ENCODE measurements at places on chromosomes 11 and 22. TPM values are rescaled to one million over a fixed set of nuclear protein-coding genes. Genes with fewer than 3 reads are reported as not detected.

- no peak for DNase-seq
These were observed 2.6 kb upstream of the SART1 start for GRCh38 chr11:65958774-65959420.

DNA sequence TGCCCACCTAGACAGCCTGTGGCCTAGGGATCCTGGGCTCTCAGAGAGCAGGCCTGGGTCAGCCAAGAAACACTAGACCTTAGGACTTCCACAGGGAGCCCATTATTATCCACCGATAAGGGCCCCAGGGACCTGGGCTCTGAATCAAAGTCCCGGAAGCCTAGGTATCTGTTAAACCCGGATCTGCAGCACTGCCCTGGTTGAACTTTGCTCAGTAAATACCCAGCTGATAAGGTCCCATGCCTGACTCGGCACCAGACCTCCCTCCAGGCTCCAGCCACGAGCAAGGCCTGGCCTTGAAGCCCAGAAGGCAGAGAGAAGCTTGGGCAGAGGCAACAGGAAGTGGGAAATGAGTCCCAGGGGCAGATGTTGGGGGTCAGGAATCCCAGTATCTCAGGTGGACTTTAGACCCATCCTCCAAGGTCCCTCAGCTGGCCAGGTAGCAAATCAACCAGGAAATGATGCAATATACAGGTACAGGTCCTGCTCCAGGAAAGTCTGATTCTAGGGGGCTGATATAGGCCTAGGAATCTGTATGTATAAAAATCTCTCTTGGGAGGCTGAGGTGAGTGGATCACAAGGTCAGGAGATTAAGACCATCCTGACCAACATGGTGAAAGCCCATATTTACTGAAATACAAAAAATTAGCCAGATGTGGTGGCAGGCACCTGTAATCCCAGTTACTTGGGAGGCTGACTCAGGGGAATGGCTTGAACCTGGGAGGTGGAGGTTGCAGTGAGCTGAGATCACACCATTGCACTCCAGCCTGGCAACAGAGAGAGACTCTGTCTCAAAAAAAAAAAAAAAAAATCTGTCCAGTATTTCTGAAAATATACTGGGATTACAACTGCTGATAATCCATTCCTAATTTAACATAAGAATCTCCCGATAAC, 18.7 kb downstream of the POU2AF1 start:
- no peak for DNase-seq

- peak; percentile 61 for DNase-seq
These were observed 40.5 kb downstream of the MICAL2 start for GRCh38 chr11:12150831-12151382.

- no peak for DNase-seq
These were observed 9.2 kb upstream of the TPCN2 start for GRCh38 chr11:69039501-69039900.

GRCh38 chr22:28761449-28761755, 11.1 kb upstream of the CCDC117 start:
- no peak for DNase-seq

DNA sequence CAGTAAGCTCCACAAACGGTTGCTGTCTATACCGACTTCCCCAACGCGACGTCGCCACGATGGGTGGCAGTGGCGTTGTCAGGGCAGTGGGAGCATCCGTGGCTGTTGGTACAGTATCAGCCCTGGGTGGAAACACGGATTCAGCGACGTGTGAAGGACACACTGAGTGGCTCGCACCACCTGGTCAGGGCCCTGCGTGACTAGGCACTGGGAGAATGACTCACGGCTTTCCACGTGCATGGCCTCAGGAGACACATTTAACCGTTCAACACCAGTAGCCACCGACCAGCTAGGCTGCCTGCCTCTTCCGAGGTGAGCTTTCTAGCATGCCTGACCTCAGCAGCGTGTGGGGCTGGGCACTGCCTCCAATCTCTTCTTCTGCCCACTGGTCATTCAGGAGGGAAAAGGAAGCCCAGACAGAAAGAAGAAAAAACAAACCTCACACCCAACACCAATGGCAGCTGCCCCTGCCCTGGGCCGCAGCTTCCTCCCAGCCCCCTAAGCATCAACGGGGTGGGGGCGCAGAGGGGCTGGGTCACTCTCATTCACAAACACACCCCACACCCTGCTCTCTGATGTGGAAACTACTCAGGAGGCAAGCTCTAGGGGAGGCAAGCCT, 59.0 kb downstream of the MYH9 start:
- DNase-seq: peak; percentile 90

- DNase-seq: no peak
These were observed 363.3 kb downstream of the METTL15 start for GRCh38 chr11:28471537-28471936.

- no peak for DNase-seq
These were observed 20.1 kb upstream of the CECR2 start for GRCh38 chr22:17349172-17349571.

GRCh38 chr11:85540635-85541205, 86.4 kb downstream of the DLG2 start:
- DNase-seq: no peak

GRCh38 chr11:134932761-134933160, 520.7 kb upstream of the B3GAT1 start:
- no peak for DNase-seq

DNA sequence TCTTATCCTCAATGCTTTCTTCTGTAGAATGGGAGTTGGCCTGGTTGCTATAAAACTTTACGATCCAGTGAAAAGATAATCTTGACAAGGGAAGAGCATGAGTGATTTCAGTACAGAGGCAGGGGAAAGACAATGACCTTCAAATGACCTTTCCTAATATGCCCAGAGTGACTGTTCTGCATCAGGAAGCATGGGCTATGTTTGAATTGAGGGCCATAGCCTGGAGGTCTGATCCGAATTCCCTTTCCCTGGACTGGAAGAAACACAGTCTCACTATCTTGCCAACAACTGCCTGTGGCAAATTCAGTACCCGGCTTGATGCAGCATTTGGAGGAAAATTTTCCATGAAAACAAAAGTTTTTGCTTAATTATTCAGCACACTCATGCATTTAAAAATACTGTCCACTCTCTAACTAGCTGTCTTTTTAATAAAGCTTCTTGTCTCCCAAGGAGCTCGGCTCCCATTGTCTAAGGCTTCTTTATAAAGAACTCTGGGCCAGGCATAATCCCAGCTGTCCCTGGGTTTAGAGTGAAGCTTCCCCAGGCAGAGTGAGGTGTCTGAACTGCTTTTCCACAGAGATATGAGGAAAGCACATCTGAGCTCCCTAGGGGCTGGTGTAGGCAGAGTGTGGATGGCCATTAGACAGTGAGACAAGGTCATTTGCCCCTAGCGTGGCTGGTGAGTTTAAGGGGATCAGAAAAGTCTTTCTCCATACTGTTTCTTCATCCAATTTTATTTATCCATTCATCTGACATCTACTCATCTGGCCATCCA, 132.7 kb upstream of the CADM1 start:
- DNase-seq: no peak

- DNase-seq: no peak
These were observed 621.5 kb upstream of the B3GAT1 start for GRCh38 chr11:135033540-135033939.

- DNase-seq: no peak
These were observed 7.7 kb downstream of the BLID start for GRCh38 chr11:122108192-122108799.

DNA sequence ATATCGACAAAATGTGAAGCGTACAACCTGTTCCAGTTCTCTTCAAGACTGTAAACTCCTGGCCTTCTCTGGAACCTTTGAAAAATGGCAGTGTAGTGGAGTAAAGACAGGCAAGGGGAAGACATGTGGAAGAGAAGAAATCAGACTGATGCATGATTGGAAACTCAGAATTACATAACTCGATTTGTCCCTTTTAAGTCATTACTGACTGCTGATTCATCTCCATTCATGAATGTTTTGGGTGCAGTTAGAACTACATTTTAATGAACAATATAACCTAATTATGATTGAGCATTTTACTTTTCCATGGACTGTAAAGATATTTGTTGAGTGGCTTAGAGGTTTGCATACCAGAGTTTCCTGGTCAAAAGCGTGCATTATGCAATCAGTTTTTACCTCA, 32.9 kb downstream of the FAT3 start:
- DNase-seq: no peak

GRCh38 chr22:38869663-38870062, 2.4 kb downstream of the CBX6 start:
- peak; percentile 26 for DNase-seq

DNA sequence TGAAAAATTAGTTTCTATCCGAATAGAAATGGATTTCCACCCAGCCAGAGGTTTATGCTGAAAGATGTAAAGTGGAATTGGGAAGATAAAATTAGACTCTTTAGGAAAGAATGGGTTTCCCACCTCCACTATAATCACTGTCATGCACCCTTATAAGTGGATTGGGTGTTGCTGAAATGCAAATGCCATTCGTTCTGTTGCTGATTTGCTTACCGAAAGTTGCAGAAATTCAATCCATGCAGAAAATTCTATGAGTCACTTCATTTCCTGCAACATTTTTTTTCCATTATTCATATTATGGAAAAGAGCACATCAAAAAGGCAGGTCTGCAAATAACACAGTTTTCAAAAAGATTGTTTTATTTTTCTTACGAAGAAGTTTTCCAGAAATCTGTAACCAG, 65.6 kb downstream of the LDLRAD3 start:
- no peak for DNase-seq

- peak; percentile 43 for DNase-seq
These were observed 36.3 kb downstream of the MMP7 start for GRCh38 chr11:102494216-102494615.

- no peak for DNase-seq
These were observed 107.4 kb downstream of the SGSM3 start for GRCh38 chr22:40477683-40478337.

DNA sequence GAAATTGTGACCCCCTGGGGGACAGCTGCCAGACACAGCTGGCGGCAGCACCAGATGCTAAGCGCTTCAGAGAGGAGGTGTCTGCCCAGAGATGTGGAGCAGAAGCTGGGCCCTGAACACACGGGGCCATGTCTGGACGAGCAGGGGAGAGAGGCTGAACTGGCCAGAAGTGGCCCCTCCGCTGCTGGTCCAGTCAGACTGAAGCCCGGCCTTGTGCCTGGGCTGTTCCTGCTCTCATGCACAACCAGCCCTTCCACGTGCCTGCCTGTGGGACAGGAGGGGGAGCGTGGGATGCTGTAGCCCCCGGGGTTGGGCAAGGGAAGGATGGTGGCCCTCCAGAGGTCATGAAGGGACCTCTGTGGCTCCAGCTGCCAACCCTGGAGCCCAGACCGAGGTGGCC, 1.8 kb downstream of the ADM2 start:
- no peak for DNase-seq

DNA sequence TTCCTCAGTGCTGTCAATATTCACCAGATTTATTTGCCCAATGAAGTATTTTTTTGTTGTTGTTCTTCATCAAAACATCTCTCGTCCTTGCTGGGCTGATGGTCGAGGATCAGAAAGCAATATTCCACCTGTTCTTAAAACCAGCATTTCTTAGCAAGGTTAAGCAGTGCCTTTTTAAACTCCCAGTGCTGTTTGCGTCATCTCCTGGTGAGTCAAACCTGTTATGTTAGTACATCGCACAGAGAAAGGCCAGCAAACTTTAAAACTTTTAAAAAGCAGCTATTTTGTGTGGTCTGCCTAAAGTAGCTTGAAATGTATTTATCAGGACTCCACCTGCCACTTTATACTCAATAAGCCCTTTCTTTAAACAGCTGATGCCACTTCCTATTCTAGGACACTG, 802.0 kb downstream of the KCNA4 start:
- DNase-seq: no peak

DNA sequence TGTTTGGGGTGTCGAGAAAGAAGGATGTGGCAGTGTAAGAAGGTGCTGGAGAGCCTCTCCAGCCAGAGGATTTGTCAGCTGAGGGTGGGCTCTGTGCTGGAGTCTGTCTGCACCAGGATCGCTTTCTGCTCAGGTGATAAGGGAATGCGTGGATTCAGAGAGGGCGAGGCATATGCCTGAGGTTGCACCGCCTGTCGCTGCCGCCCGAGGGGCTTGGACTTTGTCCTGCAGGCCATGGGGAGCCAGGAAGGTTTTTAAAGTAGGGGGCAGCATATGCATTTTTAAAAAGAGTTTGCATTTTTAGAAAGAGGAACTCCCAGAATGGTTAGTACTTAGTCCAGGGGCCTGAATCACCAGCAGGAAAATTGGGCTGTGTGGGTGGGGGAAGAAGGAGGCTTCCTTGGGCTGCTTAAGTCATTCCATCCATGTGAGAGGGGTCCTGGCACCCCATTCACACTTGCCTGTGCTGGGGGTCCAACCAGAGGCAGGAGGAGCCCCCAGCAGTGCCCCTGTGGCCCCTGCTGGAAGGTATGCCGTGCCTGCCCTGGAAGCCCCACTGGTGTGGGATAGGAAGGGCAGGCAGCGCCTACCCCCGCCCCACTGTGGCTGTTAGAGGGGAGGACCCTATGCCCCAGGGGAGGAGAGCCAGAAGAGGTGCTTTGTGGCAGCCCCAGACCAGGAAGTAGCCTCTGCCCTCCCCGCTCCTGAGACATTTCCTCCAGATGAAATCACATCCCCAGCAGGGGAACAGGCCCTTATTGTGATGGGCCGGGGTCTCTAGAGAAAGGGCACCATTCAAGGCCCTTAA, 35.8 kb upstream of the MYRF start:
- no peak for DNase-seq

DNA sequence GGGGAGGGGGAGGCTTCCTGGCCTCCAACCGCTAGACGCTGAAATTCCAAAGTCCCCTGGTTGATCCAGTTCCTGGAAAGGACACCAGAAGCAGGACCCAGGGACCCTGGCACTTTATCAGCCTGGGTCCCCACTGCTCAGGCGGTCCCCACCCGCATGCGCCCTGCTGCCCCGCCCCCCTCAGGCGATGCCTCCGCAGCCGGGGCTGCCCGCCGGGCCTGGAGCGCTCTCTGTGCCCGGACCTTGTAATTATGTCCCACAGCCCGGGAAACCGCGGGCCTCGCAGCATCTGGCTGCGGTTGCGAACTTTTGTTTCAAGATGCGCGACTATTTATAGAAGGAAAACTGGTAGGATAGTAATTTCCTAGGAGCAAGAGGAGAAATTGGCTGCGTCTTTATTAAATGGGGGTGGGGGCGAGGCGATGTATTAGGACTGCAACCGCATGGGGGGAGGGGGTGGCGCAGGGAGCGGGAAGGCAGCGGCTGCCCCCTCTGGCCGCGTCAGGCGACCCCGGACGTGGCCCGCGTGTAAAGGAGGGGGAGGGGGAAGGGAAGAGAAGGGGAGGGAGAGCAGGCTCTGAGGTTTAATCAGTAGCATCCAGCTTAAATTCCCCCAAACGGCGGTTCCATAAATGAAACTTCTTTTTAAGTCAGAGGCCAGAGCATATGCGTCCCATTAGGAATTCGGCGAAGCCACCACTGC, 6.1 kb downstream of the WNT7B start:
- DNase-seq: no peak

DNA sequence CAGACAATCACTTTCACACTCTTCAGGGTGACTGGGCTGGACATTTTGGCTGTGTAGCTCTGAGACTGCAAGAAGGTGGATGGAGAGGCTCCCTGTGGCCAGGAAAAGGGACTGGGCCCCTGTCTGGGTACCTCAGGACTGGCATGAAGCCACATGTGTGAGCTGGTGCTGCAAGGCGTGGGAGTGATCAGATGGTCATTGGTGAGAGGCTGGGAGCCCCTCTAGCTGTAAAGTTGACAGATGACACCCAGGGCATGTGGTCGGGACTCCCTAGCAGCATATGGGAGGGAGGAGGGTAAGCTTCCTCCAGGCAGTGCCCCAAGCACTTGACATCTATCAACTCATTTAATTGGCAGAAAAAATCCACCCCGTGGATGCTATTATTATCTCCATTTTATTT, 18.9 kb upstream of the CABP2 start:
- DNase-seq: no peak

SPDYC gene
- total RNA-seq: not detected

PIWIL4 gene
- 0.05 TPM for total RNA-seq

CNGA4 gene
- total RNA-seq: not detected

JHY gene
- total RNA-seq: 2.4 TPM

CLDN5 gene
- not detected for total RNA-seq

EMID1 gene
- total RNA-seq: 45.6 TPM

ZNF280B gene
- total RNA-seq: 2.7 TPM

PLAAT5 gene
- 0.24 TPM for total RNA-seq

MAPK11 gene
- total RNA-seq: 1.3 TPM

All from SJSA1 (cell line).